ENCODE measurements at places on chromosomes 1 and 21.
A peak's percentile ranks its signal among the peaks of the same experiment; 100 is the strongest.

GRCh38 chr21:38140207-38140903 is 116.4 kb upstream of the KCNJ15 start:
- DNase-seq: peak; percentile 98

DNA sequence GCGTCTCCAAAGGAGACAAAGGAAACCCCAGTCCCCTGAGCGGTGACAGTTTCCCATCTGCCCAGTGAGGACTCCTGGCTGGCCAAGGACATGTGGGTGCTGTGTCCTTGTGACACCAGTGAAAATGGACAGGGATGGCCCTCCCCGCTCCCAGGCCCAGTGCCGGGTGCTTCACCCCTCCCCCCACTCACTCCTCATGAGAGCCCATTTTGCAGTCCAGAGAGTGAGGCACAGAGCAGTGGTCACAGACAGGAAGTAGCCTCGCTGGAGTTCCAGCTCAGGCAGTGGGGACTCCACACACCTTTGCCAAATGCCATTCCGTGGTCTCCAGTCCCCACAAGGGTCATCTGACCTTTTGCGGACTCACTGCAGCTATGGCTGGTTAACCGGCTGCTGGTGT is 642.9 kb downstream of the PTPRU start:
- DNase-seq: no peak

GRCh38 chr1:1223891-1224290 is 7.9 kb downstream of the SDF4 start:
- DNase-seq: no peak

GRCh38 chr1:186079084-186079684 is 295.9 kb downstream of the TPR start:
- DNase-seq: no peak

GRCh38 chr21:45451771-45452182 is 46.8 kb downstream of the COL18A1 start:
- DNase-seq: no peak

Data from NCI-H1092 treated with DMSO at 0.1 percent for 48 hours (cell line).